ENCODE measurements at places on chromosomes 5 and 9.

DNA sequence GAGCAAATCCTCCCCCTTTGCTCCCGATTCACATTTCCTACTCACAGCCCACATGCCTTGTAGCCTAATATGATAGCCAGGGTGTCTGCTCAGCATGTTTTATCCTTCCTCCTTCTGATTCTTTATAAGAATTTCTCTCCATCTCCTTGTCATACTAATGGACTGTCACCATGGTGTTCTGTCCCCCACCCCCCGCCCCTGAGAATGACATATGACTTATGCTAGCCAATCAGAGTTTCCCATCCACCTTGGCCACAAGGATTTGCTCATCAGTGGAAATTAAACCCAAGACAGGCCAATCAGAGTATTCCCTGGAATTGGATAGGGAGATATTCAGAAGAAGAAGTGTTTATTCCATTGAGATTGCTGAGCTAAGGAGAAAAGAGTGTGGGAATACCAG lies 16.0 kb downstream of the ABLIM3 start:
- no peak overlapping the region for H3K4me3 ChIP-seq
- no peak for DNase-seq
- H3K27ac ChIP-seq, result no peak overlapping the region
- H3K4me1 ChIP-seq, result no peaks in the 10 kb centered on the region

DNA sequence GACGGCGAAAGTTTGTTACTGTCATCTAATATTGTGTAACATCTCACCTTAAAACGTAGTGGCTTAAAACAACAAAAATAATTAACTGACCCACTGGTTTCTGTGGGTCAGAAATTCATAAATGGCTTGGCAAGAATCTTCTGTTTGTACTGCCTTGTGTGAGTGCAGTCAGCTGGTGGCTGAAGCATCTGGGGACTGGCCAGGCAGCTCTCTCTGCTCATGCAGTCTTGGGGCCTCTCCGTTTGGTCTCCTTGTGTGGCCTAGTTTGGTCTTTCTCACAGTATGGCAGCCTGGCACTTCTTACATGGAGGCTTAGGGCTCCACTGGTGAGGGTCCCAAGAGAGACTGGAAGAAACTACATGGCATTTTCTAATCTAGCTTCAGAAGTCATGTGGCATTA lies 49.0 kb upstream of the CTXN3 start:
- no peaks in the 10 kb centered on the region for H3K36me3 ChIP-seq
- H3K4me3 ChIP-seq, result no peak overlapping the region
- no peak overlapping the region for H3K27ac ChIP-seq
- H3K27me3 ChIP-seq, result no peaks in the 10 kb centered on the region
- DNase-seq, result no peak

- no peaks in the 10 kb centered on the region for H3K4me1 ChIP-seq
- H3K36me3 ChIP-seq, result no peaks in the 10 kb centered on the region
- H3K27ac ChIP-seq, result no peak overlapping the region
Observed at GRCh38 chr5:81014348-81014747, 54.2 kb downstream of the RASGRF2 start.

DNA sequence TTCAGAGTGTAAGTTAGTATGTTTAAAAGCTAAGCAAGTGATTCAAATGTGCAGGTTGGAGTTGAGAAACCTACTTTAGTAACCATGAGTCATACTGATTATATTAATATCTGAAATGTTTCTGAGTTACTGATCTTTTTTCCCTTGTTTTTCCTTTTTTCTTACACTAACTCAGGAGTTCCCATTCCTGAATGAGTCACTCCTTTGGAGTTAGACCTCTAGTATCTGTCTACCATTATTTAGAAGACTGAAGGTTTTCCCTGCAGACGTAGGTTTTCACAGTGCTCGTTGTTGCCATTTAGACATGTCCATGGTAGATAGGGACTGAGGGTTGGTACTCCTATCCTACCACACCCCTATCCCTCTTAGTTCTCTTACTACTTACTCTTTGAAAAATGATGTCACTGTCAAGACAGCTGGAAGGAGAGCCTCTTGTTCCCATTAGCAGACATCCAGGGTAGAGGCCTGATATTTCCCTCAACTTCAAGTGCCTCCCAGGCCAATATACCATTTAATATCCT lies 20.2 kb downstream of the OCLN start:
- H3K4me3 ChIP-seq, result no peak overlapping the region
- H3K4me1 ChIP-seq, result no peaks in the 10 kb centered on the region
- H3K27ac ChIP-seq, result no peak overlapping the region

Data from activated B cell treated with CpG ODN at 0.5 μM for 24 hours (primary cell).